ENCODE measurements at places on chromosomes 4 and X.
A peak's percentile ranks its signal among the peaks of the same experiment; 100 is the strongest.

GRCh38 chr4:93313197-93313596 lies 515.4 kb upstream of the ATOH1 start:
- no peak for DNase-seq

DNA sequence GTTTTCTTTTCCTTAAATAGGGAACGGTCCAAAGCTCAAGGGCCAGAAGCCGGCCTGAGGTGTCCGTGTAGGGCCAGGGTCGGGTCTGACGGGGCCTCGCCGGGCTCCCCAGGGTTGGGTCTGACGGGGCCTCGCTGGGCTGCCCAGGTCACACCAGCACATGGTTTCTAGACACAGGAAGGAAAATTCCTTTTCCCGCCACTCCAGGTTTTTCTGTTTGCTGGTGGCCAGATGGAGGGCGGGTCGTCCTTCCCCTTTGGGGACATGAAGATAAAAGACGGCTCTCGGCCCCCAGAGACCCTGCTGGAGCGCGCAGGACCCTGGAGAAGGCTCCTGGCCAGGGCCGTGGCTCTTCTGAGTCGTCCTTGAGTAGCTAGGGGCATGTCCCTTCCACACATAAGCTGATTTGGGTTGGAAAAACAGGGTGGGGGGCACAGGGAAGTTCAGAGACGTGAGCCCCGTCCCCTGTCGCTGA lies 35.1 kb downstream of the PIGG start:
- DNase-seq: no peak

DNA sequence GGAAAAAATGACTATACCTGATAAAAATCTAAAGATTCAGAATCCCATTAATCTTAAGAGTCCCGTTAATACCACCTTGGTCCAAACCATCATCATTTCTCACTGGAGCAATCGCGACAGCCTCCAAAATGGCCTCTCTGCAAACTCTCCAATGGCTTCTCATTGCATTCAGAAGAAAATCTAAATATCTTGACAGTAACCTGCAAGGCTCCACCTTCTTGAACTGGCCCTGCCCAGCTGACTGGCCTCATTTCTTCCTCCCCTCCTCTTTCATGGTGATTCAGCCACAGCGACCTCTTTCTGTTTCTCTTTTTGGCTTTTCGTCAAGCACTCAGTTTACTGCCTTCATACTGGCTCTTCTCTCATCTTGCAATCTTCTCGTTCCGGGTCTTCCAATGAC lies 56.2 kb upstream of the GPRIN3 start:
- DNase-seq: no peak

DNA sequence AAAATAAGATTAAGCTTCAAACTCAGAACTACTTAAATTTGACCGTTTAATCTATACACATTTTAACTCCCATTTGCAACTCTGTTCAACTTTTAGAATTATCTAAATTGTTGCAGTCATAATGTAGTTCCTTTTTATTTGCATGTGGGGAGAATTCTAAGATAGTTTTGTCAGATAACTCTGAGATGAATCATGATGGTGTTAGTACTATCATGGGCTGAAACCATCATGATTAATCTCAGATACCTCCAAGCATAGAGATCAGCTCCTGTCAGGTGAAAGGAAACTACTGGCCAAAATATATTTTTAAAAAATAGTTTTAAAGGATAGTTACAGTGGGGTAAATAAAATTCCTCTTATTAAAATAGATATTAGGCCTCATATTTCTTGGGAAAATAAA lies 39.0 kb downstream of the FBXO8 start:
- no peak for DNase-seq

DNA sequence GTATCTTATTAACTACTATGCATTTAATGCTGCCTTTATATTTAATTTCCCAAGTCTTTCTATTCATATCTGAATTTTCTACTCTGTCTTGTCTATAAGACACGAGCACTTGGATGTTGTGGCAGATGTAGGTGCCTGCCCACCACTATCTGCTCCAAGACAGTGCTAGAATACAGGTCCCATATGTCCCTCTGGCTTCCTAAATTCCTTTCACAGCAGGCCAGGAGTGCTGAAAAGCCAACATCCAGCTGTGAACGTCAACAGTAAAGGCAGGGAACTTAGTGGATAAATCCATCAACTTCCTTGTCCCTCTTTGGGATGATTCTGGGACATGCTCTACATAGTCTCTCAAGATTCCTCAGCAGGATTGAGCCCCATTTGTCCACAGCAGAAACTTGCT lies 245.1 kb upstream of the ETNPPL start:
- DNase-seq: no peak

- DNase-seq: no peak
Observed at GRCh38 chrX:139903210-139903609, 29.6 kb downstream of the ATP11C start.

GRCh38 chr4:182808673-182809416 lies 108.3 kb downstream of the DCTD start:
- peak; percentile 23 for DNase-seq

DNA sequence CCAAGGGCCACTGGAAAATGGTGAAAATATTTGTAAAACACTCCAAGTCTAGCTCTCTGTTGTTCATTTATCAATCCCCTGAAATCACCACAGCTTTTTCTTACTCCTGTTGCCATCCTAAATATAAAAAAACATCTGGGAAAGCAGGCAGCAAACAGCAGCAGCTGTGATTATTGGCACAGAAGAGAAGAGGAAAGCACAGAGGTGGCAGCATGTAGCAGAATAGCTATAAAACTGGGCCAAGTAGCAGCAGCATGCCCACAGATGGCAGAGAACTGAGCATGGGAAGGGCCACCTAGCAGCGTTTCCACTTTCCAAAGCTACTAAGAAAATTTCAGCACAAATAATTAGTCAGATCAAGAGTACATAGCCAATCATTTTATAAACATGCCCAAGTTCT lies 307.2 kb downstream of the SLC7A11 start:
- DNase-seq: no peak

- no peak for DNase-seq
Observed at GRCh38 chr4:683982-684622, 4.8 kb downstream of the SLC49A3 start.

DNA sequence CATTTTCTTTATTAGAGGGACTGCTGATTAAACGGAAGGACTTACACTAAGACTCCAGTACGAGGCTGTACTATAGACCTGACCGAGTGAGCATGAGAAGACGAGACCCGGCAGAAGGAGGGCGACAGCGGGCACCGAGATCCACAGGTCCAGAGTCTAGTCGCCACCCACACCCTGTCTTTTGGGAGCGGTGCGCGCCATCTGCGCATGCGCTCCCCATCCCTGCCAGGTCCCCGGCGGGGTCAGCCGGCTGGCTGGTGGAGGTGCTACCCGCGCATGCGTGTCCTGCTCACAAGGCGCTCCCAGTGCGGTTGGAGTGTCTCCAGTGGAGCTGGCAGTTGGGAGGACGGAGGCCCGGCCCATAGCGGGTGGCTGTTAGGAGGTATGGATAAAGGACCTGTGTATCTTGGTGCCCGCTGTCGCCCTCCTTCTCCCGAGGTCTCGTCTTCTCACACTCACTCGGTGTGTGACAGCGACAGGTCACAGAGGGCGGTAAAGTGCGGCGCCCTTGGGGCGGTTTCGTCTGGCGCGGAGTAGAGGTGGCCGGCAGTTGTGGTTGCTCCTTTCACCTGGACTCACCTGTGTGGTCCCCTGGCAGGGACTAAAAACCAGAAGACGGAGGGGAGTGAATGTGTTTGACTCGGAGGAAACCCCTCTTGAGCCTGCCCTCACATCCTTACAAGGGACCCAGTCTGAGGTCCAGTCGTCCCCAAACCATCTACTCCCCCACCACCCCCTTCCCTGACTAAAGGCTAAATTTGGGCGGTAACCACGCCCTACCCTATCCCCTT lies 7.6 kb upstream of the HSD17B10 start:
- peak; percentile 44 for DNase-seq

GRCh38 chr4:186297013-186297645 lies 31.1 kb downstream of the F11 start:
- no peak for DNase-seq

DNA sequence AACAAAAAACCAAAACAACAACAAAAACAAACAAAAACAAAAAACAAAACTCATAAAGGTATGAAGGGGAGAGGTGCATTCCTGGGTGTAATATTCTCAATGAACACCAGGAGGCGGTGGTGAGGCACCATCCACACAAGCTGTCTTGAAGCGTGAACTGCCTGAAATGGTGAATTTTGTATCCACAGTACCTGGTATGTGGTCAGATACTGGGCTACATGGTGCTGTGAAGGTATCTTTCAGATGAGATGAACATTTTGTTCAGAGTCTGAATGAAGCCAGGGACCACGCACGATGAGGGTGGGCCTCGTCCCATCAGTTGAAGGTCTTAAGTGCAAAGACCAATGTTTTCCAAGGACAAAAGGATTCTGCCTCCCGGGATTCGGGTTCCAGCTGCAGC lies 58.5 kb downstream of the ASMT start:
- DNase-seq: peak; percentile 37

DNA sequence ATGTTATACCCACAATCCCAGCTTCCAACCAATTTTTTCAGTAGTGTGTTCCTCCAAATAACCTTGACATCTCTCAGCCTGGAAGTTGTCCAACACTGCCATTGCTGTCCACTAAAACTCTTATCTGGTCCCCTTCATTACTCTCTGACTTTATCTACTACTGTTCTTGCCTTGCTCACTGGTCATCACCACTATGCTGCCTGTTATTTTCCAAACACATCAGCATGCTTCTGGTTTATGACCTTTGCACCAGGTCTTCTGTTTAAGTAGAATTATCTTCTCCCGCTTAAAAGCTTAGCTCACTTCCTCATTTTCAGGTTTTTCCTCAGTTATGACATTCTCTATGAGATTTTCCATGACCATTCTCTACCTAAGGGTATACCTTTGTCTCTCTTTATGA lies 5.5 kb downstream of the ELMOD2 start:
- no peak for DNase-seq

GRCh38 chr4:109079731-109080130 lies 222.7 kb downstream of the COL25A1 start:
- DNase-seq: no peak

DNA sequence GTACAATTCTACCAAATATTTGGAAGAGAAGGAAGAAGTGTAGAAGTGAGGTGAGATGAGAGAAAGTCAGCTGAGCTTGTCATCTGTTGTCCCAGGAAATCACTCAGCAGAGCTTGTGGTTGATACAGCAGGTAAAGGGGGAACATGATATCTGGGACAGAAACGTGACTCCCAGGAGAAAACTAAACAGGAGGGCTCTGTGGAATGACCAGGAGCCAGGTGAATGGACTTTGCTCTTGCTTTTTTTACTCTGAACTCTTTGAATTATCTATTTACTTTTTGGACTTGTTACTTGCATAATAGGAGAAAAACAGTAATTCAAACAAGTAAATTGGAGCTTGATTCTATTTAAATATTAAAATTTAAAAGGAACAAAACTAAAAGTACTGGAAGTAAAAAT lies 555.6 kb upstream of the FRG1 start:
- DNase-seq: no peak

DNA sequence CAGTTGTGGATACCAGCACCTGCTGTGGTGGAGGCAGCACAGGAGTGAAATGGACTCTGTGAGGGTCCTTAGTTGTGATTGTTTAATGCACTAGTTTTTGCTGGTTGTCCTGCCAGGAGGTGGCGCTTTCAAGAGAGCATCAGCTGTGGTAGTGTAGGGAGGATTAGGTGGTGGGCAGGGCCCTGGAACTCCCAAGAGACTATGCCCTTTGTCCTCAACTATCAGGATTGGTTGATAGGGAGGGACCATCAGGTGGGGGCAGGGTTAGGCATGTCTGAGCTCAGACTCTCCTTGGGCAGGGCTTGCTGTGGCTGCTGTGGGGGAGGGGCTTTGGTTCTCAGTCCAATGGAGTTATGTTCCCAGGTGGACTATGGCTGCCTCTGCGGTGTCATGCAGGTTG lies 121.9 kb downstream of the RRAGB start:
- no peak for DNase-seq

DNA sequence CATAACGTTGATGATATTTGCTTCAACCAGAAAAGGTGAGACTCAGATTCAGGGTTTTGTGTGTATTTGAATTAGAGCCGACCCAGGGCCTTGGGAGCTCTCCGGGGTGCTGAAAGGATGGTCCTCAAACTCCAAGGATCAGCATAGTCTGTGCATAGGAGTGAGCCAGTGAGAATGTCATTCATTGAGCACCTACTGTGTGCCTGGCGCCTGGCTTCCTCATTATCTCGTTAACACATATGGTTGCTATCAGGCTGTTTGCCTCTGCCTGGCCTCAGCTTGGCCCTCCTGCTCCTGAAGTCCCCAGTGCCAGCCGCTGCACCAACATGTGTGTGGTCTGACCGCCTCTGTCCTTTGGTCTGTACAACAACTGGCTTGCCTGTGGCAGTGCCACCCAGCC lies 25.1 kb upstream of the JAKMIP1 start:
- no peak for DNase-seq

Data from stimulated activated CD4-positive, alpha-beta T cell treated with anti-CD3 and anti-CD28 coated beads, TNF-alpha, amount 100 ng/mL, for 24 hours (primary cell).